Calu3 (cell line): ENCODE measurements at places on chromosomes 11 and 22. TPM values are rescaled to one million over a fixed set of nuclear protein-coding genes. Genes with fewer than 3 reads are reported as not detected.

Gene OR5A1
- total RNA-seq, result not detected in 2 replicates

DNA sequence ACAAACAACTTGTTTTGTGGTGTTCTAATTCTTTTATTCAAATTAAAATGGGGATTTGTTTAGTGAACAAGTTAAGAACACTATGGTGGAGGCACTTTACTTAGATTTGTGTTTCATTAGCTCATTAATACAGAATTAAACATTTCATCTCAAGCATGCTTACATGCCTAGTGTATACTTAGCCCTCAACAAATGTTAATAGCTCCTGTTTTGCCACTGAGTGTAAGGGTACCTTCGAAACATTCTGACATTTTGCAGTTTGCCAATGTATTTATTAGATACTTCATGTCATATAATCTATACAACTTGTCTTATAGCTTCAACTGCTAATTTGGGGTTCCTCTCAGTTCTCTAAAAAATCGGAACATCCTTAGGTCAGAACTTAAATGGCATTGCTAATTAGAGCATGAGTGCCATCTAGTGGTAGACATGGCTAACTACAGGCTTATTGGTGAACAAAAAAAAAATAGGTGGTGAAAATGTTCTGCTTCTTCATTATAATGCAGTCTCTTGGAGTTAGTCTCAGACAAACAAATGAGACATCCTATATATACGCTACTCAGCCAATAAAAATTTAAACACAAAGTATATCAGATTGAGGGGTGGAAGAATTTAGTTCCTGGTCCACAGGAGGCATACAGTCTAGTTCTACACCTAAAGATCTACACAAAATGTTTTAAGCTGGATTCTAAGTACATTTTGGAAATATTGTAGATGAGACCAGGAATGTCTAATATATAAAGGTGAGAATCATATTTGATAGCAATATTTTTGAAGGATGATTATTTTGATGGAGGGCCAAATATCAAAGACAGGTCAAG lies 4.9 kb upstream of the CNTN5 start:
- no peak overlapping the region for H3K27ac ChIP-seq
- no peaks in the 10 kb centered on the region for H3K36me3 ChIP-seq
- no peak for DNase-seq
- no peaks in the 10 kb centered on the region for H3K4me1 ChIP-seq
- H3K27me3 ChIP-seq, result peaks cover 20% of the 10 kb centered on the region

Gene KCNJ5
- not detected in 2 replicates for total RNA-seq

DNA sequence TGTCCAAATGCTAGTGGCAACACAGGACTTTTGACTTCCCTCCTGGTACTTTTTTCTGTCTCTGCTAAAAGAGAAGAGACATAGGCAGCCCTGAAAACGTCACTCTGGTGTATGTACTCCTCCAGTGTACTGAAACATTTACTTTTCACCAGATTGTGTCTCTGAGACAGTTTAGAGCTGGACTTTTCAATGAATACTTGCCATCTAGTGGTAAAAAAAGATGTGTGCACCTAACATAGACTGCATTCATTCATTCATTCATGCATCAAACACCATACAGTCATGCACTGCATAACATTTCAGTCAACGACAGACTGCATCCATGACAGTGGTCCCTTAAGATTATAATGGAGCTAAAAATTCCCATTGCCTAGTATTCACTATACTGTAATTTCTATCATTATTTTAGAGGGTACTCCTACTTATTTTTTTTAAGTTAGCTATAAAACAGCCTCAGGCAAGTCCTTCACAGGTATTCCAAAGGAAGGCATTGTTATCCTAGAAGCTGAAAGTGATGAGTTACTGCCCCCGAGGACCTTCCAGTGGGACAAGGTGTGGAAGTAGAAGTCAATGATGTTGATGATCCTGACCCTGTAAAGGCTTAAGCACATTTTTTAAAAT lies 186.2 kb downstream of the SPON1 start:
- H3K36me3 ChIP-seq, result no peaks in the 10 kb centered on the region
- no peak for DNase-seq
- H3K27me3 ChIP-seq, result peaks cover 38% of the 10 kb centered on the region
- H3K27ac ChIP-seq, result no peak overlapping the region
- no peak overlapping the region for H3K4me3 ChIP-seq
- H3K4me1 ChIP-seq, result no peaks in the 10 kb centered on the region

DNA sequence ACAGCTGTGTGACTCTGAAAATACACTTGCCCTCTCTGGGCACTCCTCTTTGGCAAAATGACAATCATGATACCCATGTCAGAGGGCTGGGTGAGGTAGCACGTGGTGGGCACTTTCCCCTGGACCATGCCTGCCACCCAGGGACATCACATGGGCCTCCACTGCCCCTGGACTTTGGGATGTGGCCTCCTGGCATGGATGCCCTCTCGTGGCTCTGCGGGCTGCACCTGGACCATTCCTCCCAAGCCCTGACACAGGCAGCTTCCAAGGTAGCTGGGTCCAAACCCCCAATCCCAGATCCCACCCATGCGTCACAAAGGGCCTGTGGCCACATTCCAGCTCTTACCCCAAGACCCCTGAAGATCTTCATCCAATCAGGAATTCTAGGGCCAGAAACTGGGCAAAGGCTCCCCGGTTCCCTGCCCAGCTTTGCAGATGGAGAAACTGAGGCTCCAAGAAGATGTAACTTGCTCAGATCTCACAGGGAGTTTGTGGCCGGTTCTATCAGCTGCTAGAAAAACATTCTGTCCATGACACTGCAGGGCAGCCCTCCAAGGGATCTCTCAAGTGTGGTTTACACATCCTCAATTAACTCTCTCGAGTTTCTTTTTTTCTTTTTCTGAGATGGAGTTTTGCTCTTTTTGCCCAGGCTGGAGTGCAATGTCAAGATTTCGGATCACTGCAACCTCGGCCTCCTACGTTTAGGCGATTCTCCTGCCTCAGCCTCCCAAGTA lies 35.4 kb upstream of the CYB5R3 start:
- no peak overlapping the region for H3K27ac ChIP-seq
- DNase-seq, result no peak
- H3K4me1 ChIP-seq, result peaks cover 52% of the 10 kb centered on the region

Gene CTSD
- total RNA-seq, result 531 and 685 TPM in 2 replicates

GRCh38 chr11:13949876-13950275 lies 12.6 kb upstream of the SPON1 start:
- no peaks in the 10 kb centered on the region for H3K4me1 ChIP-seq
- H3K27me3 ChIP-seq, result peaks cover 23% of the 10 kb centered on the region
- no peaks in the 10 kb centered on the region for H3K36me3 ChIP-seq

- H3K27ac ChIP-seq, result no peak overlapping the region
- H3K27me3 ChIP-seq, result no peaks in the 10 kb centered on the region
- H3K4me3 ChIP-seq, result no peak overlapping the region
- no peak for DNase-seq
Observed at GRCh38 chr22:38144025-38144405, 33.5 kb upstream of the BAIAP2L2 start.

- peak overlapping the region; percentile 44 for H3K27ac ChIP-seq
- peaks cover 44% of the 10 kb centered on the region for H3K36me3 ChIP-seq
- H3K4me3 ChIP-seq, result no peak overlapping the region
- H3K4me1 ChIP-seq, result peaks cover 9% of the 10 kb centered on the region
- DNase-seq, result peak; percentile 53
Observed at GRCh38 chr22:21961886-21962654, 9.4 kb upstream of the PPM1F start.

GRCh38 chr22:49228431-49229037 lies 599.1 kb downstream of the BRD1 start:
- H3K27ac ChIP-seq, result no peak overlapping the region
- no peak overlapping the region for H3K4me3 ChIP-seq
- DNase-seq, result no peak
- H3K4me1 ChIP-seq, result no peaks in the 10 kb centered on the region

Gene SCGB1A1
- total RNA-seq, result not detected in 2 replicates

Gene OR51I1
- total RNA-seq, result not detected in 2 replicates

Gene ZNF214
- 3.0 and 3.1 TPM in 2 replicates for total RNA-seq

DNA sequence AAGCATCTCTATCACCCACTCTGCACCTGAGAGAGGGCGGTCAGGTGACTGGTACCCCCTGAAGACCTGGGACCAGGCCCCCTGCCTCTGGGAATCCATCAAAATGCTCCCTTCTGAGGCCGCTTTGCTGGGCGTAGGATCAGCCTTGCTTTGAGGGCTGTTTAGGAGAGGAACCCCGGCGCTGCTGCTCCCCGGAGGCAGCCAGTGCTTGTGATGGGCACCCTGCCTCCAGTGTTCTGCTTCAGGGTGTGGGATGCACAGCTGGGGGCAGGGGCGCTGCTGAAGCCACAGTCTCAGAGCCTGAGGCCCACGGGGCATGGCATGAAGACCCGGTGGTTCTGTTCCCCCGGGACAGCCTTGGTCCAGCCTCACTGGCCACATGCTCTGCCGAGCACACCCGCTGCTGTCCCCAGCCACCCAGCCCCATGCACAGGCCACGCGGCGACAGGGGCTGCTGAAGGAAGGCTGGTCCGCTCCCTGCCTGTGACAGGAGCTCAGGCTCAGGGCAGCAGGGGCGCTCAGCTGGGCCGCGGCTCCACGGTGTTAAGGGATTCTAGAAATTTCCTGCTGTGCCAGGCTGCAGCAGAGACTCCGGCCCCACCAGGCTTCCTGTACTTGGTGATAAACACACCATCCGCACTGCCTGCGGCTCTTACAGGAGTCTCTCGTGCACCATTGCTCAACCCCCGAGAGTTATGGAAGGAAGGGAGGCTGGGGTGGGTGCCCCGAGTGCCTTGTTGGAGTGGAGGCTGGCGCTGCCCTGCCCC lies 91.0 kb downstream of the KCNQ1 start:
- peaks cover 15% of the 10 kb centered on the region for H3K4me1 ChIP-seq
- no peak for DNase-seq
- no peaks in the 10 kb centered on the region for H3K27me3 ChIP-seq

DNA sequence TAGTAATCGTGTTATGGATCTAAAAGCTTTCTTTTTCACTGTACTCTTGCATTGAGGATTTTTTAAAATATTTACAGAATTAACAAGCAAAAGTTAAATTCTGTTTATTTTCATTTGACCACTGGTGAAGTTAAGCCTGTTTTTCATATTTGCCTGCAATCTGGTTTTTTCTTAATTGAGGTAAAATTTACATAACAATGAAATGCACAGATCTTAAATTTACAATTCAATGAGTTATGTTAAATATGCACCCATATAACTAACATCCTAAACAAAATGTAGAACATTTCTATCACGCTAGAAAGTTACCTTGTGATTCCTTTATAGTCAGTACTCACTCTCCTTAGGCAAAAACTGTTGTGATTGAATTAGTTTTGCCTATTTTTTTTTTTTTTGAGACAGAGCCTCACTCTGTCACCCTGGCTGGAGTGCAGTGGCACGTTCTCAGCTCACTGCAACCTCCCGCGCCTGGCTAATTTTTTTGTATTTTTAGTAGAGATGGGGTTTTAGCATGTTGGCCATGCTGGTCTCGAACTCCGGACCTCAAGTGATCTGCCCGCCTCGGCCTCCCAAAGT lies 54.5 kb upstream of the WEE1 start:
- H3K36me3 ChIP-seq, result peaks cover 13% of the 10 kb centered on the region
- no peak overlapping the region for H3K4me3 ChIP-seq
- no peak overlapping the region for H3K27ac ChIP-seq
- DNase-seq, result no peak
- peaks cover 15% of the 10 kb centered on the region for H3K4me1 ChIP-seq

Gene TRIM48
- not detected in 2 replicates for total RNA-seq

DNA sequence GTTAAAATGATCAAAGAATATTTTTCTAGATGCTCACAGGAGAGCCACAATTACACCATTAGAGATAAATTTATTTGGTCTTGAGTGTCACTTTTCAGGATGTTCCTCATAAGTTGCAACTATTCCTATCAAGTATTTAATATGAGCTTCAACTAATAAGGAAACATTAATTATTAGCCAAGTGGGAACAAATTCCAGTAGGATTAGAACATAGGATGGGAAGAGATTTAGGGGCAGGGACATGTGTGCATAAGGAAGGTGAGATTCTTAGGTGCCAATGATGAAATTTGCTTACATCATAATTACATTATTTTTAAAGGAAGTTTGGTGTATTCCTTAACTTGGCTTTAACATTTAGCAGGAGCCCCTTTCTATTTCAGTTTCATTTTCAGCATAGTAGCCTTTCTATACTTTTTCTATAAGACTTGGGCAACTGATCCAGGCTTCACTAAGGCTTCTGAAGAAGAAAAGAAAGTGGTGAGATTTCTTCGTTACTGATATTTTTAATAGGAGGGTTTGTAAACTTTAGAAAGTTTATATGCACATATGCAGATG lies 38.8 kb downstream of the CSRP3 start:
- DNase-seq, result no peak
- peaks cover 13% of the 10 kb centered on the region for H3K4me1 ChIP-seq
- no peak overlapping the region for H3K4me3 ChIP-seq
- peaks cover 12% of the 10 kb centered on the region for H3K36me3 ChIP-seq
- no peak overlapping the region for H3K27ac ChIP-seq

Gene DGCR6
- total RNA-seq, result 3.1 and 3.2 TPM in 2 replicates

Gene LSP1
- total RNA-seq, result not detected in 2 replicates

Gene MTFP1
- 30.5 and 33.6 TPM in 2 replicates for total RNA-seq

Gene MS4A12
- not detected in 2 replicates for total RNA-seq

Gene PSMD13
- total RNA-seq, result 165 and 172 TPM in 2 replicates

Gene NXPE4
- total RNA-seq, result not detected in 2 replicates

Gene P2RX3
- not detected in 2 replicates for total RNA-seq

GRCh38 chr11:69463181-69463994 lies 18.1 kb upstream of the LINC01488 start:
- no peak overlapping the region for H3K4me3 ChIP-seq
- no peaks in the 10 kb centered on the region for H3K36me3 ChIP-seq
- no peak overlapping the region for H3K27ac ChIP-seq
- DNase-seq, result no peak

- no peak overlapping the region for H3K27ac ChIP-seq
- no peaks in the 10 kb centered on the region for H3K27me3 ChIP-seq
- DNase-seq, result no peak
- no peaks in the 10 kb centered on the region for H3K36me3 ChIP-seq
- no peaks in the 10 kb centered on the region for H3K4me1 ChIP-seq
- H3K4me3 ChIP-seq, result no peak overlapping the region
Observed at GRCh38 chr11:106161775-106162634, 84.5 kb downstream of the AASDHPPT start.

DNA sequence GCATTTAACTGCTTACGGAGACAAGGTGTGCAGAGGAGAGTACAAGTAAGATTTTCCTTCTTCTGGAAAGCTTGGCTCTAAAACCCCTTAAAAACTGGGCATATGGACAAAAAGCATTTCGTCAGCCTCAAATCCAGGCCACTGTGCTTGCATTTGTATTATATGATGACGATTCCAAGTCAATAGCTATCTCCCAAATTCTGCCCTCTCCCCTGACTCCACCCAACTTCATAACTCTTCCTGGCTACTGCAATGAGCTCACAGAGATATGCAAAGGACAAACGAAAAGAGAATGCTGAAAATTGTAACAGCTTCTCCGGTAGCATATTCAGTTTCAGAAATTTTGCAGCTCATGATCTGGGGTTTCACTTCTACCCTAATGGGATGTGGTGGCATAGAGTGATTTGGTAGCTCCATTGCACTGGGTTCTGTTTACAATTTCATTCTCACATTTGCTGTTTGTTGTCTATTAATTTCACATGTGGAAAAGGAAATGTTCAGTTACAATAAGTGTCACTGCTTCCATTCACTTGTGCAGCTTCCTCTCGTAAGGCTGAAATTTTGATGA lies 45.6 kb upstream of the CHRM4 start:
- no peaks in the 10 kb centered on the region for H3K4me1 ChIP-seq
- no peak for DNase-seq
- H3K27ac ChIP-seq, result no peak overlapping the region
- no peaks in the 10 kb centered on the region for H3K27me3 ChIP-seq
